ENCODE measurements at places on chromosomes 5 and 9.

DNA sequence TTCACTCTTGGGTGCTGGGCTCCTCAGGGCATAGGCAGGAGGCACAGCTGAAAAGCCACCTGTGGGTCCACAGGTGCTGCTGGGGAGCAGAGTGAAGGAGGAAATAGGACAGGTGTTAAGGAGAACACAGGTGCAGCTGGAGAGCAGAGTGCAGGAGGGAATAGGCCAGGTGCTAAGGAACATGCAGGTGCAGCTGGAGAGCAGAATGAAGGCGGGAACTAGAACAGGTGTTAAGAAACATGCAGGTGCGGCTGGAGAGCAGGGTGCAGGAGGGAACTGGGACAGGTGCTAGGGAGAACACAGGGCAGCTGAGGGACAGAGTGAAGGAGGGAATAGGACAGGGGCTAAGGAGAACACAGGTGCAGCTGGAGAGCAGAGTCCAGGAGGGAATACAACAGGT is 43.8 kb upstream of the PLEKHG4B start:
- no peak for DNase-seq

DNA sequence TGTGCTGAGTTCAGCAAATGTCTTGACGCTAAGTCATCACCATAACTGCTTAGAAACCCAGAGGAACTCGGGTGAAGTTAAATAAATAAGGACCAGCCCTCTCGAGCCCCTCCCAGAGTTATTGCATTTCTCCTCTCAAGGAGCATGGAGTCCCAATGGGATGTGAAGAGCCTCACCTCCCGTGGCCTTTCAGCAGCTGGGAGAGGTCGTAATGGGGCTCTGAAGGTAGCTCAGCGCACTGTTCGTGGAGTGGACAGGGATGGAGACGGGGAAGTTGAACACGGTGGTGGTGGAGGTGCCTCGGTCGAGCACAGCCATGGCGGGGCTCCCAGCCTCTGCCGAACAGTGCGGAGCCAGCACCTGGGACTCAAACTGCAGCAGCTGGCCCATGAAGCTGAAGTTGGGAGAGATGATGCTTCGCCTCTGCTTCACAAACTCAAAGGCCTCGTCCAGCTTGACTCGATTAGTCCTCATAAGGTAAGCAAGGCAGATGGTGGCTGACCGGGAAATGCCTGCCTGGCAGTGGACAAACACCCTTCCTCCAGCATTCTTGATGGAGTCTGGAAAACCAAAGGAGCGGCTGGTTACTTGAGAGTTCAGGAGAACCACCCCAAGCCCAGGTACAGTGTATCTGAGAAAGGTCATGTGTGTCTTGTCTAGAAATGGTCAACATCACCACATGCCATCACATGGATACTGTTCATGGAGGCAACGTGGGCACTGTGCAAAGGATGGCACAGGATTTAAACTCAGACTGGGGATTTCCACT is 2.2 kb downstream of the DUSP1 start:
- peak; percentile 61 for DNase-seq

DNA sequence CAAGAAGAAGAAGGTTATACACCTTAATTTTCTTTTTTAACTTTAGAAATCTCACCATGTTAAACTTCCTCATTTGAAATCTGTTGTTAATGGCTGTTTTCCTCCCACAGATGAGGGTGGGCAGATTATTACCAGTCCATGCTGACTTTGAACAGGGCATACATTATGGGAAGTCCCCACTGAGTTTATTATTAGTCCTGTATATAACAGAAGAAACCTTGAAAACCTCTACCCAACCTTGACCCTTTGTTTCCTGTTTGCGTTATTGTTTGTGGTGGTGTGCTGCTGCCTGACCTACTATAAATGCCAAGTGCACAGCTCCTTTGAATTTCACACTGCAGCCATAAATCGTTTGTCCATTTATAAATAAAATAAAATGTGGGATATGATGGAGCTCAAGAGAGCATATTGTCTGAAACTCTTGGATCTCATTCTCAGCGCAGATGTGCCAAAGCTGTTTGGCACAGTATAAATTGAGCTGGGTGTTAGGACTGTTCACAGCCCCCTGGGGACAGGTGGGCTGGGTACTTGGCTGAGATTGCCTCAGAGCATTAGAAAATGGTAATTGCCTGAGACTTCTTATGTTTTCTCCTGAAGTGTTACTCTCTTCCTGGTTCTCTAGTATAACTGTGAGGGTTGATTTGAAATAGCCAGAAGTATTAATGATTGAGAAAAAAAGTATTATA is 139.6 kb downstream of the SPATA31D1 start:
- DNase-seq = no peak

- DNase-seq = no peak
Observed at GRCh38 chr9:94866770-94867169, 140.3 kb downstream of the AOPEP start.

GRCh38 chr9:22654833-22655232 is 208.2 kb downstream of the DMRTA1 start:
- DNase-seq = no peak

DNA sequence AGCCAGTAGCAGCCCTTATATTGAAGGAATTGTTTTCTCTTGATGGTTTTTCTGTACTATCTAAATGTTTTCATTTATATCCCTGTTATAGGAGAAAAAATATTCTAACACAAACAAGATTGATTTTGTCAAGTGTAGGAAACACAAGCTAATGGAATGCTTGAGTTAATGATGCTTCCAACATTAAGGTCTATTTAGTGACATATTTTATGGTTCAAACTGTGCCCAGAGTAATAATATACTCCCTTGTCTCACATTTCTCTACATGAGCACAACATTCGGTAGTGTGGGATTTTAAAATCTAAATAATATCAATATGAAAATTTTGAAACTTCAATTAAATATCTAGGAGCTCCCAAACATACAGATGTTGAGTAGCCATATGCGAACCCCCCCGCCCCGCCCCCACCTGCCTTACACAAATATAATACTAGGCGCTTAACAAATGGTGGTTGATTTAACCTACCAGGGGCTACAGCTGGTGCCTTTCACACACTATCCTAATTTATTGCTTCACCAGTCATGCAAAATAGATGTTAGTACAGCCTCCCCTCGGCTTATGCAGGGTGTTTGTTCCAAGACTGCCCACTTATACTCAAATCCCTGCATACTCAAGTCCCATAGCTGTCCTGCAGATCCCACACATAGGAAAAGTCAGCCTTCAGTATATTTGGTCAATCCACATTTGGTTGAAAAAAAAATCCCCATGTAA is 124.1 kb upstream of the ACO1 start:
- DNase-seq = no peak

DNA sequence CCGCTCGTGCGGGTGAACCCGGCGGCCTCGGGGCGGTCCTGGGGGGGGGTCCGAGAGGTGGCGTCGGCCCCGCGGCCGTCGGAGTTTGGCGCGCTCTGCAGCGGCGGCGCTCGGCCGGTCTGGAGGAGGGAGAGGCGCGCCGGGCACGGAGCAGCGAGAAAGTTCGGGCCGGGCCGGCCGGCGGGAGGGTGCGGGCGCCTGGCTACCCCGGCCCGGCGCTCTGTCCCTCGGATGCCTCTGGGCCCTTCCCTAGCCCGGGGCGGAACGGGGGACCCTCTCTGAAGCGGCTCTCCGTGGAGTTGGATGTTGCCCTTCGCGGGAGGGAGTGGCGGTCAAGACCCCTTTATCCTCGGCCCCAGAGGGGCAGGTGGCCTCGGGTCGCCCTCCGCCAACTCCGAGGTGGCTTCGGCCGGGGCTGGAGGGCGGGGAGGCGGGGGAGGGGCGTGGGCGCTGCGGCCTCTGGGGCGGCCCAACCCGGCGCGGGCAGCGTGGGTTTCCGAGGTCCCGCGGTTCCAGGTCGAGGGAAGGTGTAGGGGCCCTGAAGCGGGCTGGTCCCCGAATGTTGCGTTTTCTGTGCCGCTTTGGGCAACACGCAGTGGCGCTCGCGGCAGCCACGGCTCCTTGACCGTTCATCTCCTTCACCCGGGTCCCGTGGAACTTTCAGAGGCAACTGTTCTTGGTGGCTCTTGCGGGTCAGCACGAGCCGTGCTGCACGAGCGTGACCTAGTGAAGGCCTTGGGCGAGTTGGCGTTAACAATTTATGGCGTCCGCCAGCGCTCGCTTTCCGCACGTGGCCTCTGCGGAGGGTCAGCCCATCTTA is 290.5 kb downstream of the DOCK8 start:
- no peak for DNase-seq

DNA sequence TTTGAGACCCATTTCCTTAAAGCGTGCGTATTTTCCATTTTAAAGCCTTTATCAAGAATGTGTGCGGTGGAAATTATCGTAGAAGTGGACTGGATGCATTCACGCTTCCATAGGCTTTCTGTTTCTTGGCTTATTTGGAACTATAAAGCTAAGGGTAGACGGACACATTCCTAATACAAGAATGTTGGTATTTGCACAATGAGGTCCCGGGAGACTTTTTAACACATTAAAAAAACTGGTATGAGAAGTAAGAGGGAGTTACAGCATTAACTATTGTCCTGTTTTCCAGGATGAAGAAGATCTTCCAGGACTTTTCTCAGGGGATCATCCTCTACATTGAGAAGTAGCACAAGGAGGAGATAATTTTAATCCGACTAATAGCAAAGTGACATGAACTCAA is 653.0 kb downstream of the MTRR start:
- DNase-seq = no peak

DNA sequence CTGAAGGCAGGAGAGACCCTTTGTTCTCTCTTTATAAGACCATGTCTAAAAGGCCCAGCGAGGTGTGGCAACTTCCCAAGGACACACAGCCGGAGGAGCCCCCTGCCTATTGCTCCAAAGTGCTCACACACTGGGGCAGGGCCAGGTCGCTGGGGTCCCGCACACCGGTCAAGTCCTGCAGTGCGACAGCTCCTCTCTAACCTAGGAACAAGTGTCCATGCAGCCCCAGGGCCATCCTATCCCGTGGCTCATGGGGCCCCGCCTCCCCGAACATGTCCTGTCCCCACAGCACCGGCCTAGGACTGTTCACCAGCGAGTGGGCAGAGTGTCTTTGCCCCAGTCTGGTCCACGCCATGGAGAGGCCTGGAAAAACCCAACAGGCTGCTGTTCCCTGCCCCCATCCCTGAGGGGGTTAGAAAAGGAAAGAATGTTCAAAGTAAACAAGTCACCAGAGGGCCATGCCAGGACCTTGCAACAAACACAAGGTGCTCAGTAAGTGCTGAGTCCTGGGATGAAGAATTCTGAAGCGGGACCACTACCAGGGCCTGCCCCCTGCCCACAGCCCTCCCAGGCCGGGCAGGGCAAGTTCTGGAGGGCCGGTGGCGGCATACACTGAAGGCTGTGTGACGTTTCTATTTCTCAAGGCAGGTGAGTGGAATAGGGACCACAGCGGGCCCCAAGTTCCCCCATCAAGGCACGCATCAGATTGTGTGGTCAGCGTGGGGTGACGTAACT is 938 bp downstream of the NINJ1 start:
- DNase-seq = no peak

- DNase-seq = no peak
Observed at GRCh38 chr9:94657021-94657725, 17.9 kb upstream of the FBP1 start.

GRCh38 chr9:18976709-18977531 is 56.1 kb downstream of the SAXO1 start:
- no peak for DNase-seq

DNA sequence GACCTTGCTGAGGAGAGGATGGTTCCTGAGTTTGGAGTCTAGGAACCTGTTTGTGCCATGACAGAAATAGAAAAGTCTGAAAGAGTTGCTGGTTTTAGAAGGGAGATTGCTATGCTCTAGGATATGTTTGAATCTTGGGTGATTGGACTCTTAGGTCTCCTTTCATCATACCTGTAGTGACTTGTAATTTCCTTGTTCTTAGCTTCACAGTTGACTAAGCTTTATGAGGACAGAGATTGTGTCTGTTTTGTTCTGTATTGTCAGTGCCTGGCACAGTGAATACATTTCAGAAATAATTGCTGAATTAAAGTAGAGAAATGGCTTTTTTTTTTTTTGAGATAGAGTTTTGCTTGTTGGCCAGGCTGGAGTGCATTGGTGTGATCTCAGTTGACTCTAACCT is 31.5 kb downstream of the GAPVD1 start:
- DNase-seq = no peak

DNA sequence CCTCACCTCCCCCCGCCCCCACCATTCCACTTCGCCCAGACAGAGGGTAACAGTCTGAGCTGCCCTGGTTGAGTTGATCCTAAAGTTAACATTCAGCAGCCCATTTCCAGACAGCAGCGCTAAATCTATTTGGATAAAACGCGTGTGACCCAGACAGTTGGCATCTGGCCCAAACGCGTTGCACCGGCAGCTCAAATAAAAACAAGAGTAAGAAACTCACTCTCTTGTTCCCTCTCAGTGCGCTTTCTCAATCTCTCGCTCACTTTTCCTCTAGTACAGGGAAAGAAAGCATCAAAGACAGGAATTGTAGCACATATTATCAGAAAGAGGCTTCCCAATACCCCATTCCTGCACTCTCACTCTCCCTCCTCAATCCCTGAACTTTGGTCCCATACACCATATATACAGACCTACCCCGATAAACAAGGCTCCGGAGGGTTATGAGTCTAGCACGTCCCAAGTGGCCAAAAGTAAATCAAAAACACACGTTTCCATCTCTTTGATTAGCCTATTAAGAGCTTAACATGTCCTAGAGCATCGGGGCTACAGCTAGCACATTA is 1.3 kb downstream of the ADAMTS6 start:
- no peak for DNase-seq

- DNase-seq = no peak
Observed at GRCh38 chr5:117604845-117605244, 1030.2 kb upstream of the SEMA6A start.

- DNase-seq = no peak
Observed at GRCh38 chr5:83306572-83307241, 164.8 kb upstream of the VCAN start.

DNA sequence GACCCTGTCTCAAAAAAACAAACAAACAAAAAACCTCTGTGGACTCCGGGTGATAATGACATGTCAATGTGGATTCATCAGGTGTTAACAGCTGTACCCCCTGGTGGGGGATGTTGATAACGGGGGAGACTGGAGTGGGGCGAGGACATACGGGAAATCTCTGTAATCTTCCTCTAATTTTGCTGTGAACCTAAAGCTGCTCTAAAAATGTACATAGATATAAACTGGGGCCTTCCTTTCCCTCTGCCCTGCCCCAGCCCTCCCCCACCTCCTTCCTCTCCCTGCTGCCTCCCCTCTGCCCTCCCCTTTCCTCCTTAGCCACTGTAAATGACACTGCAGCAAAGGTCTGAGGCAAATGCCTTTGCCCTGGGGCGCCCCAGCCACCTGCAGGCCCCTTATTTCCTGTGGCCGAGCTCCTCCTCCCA is 1.4 kb upstream of the CEL start:
- no peak for DNase-seq

- no peak for DNase-seq
Observed at GRCh38 chr5:38888041-38888440, 42.2 kb downstream of the OSMR start.

DNA sequence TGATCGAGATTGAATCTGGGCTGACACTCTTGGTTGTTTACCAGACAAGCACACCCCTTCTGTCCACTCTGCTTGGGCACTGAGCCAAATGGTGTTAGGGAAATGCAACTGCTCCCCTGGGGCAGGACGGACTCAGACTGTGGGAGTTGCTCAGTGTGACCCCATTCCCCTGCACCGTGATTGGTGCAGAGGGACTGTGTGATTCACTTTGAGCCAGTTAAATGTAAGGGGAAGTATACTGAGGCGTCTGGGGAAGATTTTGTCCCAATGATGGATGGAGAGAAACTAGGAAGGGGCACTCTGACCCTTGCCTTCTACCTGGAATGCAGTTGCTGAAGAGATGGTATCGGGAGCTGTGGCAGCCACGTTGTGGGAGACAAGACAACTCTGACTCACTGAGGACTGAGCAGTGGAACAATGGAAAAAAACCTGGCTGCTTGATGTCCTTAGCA is 196.0 kb upstream of the ANKRD55 start:
- DNase-seq = no peak

GRCh38 chr5:180802325-180803180 is at the start of gene MGAT1:
Gene MGAT1 (minus strand): TSS chr5:180802806. CDS start chr5:180792971, 9,835 bp downstream.
- peak; percentile 68 for DNase-seq

GRCh38 chr5:14671414-14671813 is 6.9 kb downstream of the OTULIN start:
- DNase-seq = no peak

Measured in effector memory CD8-positive, alpha-beta T cell (primary cell).